COLO829 (cell line): ENCODE measurements at places on chromosomes 11 and 22.

DNA sequence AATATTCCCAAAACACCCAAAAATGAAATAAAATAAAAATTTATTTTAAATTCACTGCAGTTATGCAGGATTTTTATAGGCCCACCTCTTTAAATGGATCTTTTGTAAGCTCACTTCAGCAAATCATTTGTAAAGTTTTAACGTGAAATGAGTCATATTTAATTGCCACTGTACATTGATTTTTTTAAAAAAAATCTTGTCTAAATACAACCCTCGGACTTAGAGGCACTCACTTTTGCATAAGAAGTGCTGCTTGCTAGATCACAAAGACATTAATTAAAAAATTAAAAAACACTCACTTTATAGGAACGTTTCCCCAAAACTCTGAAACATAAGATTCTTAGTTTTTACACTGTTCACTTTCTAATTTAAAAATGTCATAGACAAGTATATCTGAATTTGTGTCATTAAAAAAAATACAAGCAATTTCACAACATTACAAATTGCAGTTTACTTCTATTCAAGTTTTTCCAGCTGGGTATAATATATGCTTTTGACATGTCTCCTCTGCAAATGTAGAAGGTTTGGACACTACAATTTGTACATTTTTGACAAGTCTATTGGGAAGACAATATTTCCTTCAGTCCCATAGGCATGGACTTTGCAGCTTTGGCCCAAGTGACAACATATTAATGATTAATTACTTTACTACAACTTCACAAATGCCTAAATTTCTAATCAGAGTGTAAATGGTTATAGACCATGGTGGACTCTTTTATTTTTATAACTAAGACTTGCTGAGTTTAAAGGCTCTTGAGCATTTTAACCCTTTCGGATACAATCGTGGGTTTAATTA lies 1088.4 kb downstream of the LRRC4C start:
- peak; percentile 35 for DNase-seq

DNA sequence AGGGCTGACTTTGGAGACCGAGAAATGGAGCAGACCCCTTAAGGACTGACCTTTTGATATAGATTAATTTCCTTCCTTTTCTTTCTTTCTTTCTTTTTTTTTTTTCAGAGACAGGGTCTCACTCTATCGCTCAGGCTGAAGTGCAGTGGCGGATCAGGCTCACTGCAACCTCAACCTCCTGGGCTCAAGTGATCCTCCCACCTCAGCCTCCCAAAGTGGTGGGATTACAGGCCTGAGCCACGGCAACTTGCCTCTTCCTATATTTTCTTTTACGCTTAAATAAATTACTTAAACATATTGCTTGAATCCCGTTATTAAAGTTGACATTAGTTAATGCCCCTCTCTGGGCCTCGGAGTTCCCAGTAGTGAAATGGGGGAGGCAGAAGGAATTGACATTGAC lies 350 bp upstream of the KCTD14 start:
- DNase-seq, result no peak

- DNase-seq, result peak; percentile 38
Observed at GRCh38 chr11:11841116-11841722, 553 bp upstream of the USP47 start.

DNA sequence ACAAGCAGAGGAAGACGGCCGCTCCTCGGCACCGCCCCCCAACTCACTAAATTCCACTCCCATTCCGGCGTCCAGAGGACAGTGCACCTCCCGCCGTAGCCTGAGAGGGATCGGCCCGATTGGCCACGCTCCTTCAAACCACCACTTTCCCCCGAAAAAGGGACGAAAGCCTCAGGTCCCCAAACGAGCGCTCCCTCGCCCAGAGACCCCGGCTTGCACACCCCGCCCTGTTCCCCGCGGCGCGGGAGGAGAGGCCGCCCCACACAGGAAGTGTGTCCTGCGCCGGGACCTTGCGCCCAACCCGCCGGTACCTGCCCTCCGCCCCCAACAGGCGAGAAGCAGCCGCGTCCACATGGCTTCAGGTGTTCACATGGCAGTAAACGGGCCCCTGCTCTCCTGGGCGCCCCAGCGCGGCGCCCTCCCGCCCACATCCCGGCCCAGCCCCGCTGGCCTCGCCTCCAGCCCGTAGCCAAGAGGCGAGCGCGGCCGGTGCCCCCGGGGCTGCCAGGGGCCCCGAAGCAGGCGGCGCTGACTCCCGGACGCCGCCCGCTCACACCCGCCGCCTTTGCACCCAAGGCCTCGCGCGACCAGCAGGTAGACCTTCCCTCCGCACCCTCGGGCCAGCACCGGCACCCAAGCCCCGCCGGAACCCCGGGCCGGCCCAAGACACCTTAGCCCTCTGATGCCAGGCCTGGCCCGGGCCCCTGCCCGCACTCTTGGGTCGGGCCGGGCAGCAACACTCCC lies 849 bp downstream of the TCF20 start:
- peak; percentile 33 for DNase-seq

DNA sequence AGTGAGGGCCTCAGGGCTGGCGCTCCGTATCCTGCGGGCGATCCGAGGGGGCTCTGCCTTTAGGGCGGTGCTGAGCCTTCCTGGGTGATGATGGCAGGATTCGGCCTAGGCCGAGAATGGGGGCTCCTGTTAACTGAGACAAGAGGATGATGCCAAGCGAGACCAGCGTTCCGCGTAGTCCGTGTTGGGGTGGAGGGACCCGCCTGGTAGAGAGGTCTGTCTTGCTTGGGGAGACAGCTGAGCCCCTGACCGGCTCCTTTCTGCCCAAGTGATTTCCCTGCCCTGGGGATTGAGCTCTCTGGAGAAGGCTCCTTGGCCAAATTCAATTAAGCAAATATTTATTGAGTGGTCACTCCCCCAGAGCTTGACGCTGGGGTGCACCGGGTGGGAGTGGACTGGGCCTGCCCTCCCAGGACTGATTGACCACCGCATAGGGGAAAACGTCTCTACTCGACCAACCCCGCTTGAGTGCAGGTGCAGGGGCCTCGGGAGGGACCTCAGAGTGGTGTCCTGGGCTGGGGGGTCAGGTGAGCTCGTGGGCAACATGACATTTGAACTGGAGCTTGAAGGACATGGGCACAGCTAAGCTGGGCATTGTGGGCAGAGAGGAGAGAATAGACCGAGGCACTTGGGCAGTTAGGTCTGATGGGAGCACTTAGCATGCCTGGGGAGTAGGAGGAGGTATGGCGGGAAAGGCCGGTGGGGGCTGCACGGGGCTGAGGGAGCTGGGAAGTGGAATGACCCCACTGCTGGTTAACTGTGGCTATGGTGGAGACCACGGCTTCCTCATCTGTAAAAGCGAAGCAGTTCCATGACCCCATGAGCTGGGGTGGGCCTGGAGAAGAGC lies 1.1 kb downstream of the GNAZ start:
- DNase-seq, result no peak
